Activated CD4-positive, alpha-beta T cell treated with anti-CD3 and anti-CD28 coated beads, Interleukin-2, amount 50 U/mL, for 48 hours (primary cell): ENCODE measurements at places on chromosomes 1 and 21.

GRCh38 chr1:236416165-236416564 lies 22.1 kb downstream of the EDARADD start:
- DNase-seq: no peak

DNA sequence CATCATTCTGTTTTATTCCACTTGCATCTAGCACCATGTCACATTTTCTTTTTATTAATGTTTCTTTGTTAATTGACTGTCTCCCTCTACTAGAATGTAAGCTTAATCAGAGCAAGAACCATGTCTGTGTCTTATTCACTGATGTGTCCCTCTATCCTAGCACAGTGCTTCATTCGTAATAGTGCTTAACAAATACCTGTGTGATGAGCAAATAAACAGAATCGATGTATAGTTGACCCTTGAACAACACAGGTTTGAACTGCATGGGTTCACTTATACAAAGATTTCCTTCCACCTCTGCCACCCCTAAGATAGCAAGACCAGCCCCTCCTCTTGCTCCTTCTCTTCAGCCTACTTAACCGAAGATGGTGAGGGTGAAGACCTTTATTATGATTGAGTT lies 42.9 kb upstream of the MAN1A2 start:
- DNase-seq: no peak

DNA sequence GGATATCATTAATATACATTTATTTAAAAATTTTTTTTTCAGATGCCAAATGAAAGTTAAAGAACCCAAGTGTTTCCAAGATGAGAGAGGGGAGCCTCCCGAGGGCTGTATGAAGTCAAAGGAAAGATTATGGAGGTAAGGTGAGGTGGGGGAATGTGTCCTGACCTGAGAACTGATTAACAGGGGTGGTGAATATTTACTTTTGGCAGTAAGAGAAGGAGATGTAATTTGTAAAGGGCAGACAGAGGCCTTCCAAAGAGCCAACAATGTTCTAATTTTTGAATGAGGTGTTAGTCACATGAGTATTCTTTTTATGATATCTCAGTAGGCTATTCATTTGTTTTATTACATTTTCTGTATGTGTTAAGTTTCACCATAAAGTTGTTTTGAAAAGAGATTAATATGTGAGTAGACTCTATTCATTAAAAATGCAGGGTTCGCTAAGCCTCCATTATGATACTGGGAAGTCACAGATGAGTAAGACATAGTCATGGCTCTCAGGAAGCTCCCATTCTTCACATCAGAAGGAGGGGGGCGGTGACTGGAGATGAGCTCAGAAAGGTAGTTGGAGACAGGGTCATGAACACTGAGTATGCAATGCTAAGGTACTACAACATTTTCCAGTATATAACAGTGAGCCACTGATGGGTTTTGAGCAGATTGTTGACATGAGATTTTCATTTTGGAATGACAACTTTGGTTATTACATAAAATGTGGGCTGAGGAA lies 62.4 kb upstream of the TNFSF18 start:
- DNase-seq: peak; percentile 10

GRCh38 chr1:109240158-109241152 lies 8.9 kb upstream of the CELSR2 start:
- DNase-seq: no peak

DNA sequence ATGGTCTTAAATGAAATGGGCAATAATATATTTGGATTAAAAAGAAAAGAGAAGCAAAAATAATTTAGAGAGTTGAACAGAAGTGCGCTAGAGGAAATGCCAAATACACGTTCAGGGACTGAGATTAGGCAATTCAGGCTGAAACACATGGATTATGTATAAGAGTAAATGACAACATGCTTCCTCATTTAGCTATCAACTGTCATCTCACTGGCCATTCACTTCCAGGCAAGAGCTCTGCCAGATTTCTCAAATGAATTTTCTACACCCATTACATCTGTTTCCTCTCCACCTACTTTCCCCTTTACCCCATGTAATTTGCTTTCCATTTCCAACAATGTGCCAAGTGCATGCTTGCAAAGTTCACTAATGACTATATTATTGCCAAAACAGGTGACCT lies 582.4 kb downstream of the LTN1 start:
- no peak for DNase-seq

DNA sequence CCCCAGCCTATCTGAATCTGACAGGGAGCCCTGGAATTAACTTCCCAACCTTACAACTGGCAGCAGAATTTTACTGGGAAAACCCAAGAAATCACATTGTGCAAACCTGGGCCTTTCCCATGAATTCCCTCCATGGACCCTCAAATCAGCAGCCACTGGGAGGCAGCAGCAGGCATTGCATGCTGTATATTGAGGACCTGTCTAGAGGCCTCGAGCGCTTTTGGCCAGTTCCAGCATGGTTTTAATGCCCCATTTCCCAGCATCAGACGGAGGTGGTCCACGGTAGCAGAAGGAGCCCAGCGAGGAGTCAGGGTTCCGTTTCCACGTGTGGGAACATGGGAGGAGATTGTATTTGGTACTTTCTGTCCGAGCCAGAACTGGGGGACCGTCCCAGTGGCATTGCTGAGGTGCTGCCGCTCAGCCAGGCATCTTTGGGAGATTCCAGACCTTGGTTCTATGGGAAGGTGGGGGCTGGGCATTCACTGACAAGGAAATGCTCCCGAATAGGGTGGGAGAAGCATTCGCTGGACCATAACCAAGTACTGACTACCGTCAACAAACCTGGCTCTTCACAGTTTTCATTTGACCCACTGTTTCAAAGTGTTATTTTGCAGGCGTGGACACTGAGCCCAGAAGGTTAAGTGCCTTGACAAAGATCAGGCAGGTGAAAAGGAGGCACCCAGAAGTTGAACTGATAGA lies 15.9 kb downstream of the BMP8A start:
- DNase-seq: no peak

- no peak for DNase-seq
These were observed 141.0 kb downstream of the ATP6V1G3 start for GRCh38 chr1:198399452-198399851.

- DNase-seq: no peak
These were observed 511 bp upstream of the SNX27 start for GRCh38 chr1:151611288-151611790.

GRCh38 chr21:15749861-15750159 lies 20.0 kb downstream of the USP25 start:
- DNase-seq: no peak

DNA sequence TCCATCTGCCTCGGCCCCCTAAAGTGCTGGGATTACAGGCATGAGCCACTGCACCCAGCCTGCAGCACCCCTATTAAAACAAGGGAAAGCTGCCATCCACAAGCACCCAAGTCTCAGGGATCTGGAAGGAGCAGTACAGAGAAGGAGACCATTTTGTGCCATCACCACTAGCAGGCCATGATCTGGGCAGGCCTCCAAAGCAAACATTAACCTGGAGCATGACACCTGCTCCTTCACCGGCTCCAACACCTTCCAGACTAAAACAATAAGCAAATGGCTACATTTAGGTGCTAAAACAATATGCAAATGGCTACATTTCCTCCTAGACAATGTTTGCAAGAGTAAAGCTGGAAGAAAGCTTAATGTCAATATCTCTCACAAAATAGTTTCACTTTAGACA lies 16.7 kb downstream of the MEAF6 start:
- no peak for DNase-seq

DNA sequence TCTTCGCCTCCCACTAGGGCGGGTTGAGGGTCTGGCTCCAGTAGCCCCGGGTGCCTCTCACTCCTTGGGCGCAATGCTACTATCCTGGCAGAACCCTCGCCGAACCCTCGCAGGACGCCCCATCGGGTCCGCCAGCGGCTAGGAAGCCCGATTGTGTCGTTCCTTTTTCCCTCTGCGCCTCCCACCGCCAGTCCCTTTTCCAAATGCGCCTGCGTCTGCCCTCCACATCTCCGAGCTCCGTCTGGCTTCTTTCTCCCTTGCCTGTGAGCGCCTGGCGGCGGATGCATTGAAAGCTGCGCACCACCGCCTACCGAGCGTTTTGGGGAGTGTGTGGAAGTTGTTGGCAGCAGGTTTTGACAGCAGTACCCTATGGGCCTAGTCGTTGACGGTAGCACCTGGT lies 1.0 kb upstream of the DIRAS3 start:
- no peak for DNase-seq

DNA sequence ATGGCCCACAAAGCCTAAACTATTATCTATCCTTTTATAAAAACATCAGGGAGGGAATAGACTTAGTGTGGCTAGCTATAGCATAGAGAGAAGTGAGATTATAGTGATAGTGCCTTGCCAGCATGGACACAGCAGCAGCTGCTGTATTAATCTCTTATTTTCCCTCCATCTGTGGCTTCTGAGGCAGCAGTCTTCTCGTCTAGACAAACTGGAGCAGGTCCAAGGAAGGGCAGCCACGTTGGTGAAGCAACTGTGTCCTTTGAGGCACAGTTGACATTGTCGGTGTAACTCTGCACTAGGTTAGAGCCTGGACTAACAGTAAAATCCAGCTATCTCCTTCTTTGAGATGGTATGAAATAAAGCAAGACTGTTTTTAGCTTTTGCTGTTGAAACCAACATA lies 131.3 kb downstream of the CACHD1 start:
- no peak for DNase-seq

DNA sequence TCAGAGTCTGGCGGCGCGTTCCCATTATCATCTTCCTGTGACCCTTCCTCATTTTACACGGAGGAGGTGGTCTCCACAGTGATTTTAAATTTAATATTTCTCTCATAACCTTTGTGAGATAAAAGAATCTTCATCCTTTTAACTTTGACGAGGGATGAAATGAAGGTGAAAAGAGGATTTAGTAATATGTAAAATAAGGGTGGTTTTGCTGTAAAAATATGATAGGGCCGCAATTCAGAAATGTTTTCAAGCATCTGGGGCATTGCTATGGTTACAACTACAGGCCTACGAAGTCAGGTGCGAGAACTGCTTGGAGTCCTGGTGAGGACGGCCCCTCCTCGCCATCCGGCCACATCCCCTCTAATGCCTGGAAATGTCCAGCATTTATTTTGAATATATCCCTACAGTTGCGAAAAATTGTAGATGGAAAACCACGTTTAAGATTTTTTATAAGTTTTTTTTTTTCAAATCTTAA lies 422 bp upstream of the RSBN1 start:
- DNase-seq: peak; percentile 24

DNA sequence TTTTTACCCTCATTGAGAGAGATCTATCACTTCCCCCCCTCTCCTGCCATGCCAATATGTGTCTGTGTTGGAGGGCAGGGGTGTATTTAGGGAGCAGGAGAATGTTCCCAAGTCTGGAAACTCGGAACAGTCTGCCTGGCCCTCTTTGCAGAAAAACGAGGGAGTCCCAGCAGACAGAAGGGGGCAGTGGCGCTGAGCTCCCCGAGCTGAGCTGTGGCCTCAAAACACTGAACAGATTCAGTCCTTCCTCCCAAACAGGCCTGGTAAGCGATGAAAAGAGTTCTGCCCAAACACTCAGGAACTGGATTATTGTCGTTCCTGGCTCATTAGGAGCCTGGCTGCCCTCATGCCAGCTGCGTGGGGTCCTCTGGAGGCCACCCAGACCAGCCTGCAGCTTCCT lies 981 bp downstream of the CLDN14 start:
- no peak for DNase-seq

DNA sequence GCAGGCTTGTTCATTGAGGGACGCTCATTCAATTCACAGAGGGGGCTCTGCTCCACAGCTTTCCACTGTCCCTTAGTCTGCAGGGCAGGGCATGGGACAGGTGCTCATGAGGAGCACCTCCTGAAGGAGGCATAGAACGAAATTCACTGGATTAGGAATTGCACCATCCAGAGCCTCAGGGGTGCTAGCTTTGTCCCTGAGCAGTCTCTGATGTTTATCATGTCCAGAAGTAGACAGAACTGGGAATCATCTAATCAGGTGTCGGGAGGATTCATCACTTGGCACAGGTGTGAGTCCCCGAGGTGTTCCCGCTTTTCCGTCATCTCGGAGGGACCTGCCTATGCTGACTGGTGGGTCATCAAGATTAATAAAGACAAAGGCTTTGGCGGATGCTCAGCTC lies 321.4 kb downstream of the AJAP1 start:
- no peak for DNase-seq

- no peak for DNase-seq
These were observed 405.5 kb downstream of the MATN1 start for GRCh38 chr1:30317921-30318320.

DNA sequence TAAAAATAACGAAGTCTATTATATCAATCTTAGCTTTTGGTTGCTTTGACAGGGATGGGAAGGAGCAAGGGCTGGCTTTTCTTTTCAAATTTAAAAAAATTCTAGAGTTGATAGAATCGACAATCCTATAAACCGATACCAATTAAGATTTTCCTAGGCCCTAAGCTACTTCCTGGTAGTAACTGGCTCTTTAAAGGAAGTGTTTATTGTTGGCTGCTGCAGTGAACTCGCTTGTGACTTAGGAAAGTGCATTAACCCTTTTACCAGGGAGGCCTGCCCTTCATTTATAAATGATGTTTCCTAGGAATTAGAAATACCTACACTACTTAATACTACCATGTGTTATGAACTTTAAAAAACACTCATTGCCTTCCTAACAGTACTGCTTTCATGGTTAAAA lies 33.2 kb downstream of the ATP5PF start:
- no peak for DNase-seq
